MCF 10A (cell line): ENCODE measurements at places on chromosomes 2 and 18. TPM values are rescaled to one million over a fixed set of nuclear protein-coding genes. Genes with fewer than 3 reads are reported as not detected.

The MYO3B gene
- not detected in 2 replicates for total RNA-seq

The CD8B gene
- not detected in 2 replicates for total RNA-seq

The TEX44 gene
- total RNA-seq, result not detected in 2 replicates

DNA sequence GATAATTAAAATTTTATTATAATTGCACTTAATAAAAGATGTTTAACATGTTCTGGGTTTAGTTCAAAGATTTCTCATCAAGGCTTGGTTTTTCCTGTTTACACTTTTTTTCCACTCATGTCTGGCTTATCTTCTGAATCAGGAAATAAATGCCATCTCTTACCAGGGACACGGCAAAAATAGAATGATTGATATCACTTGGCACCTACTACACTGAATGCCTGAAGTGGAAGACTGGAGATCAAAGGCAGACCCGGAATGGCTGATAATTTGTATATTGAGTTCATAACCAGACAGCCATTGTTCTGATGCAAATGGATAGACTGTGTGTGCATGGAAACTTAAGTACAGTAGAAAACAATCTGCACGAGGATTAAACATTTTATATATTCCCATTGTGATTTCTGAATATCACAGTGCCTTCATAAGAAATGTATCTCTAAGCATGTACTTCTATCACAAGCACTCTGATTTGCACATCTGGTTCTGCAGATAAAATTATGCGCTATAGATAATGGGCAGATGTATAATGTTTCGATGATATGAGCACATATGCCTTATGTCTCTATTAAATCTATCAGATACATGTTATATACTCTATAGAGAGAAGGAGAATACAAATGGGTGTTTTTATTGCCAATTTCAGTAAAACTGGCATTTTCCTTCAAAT is 304.8 kb downstream of the RND3 start:
- no peak for DNase-seq

DNA sequence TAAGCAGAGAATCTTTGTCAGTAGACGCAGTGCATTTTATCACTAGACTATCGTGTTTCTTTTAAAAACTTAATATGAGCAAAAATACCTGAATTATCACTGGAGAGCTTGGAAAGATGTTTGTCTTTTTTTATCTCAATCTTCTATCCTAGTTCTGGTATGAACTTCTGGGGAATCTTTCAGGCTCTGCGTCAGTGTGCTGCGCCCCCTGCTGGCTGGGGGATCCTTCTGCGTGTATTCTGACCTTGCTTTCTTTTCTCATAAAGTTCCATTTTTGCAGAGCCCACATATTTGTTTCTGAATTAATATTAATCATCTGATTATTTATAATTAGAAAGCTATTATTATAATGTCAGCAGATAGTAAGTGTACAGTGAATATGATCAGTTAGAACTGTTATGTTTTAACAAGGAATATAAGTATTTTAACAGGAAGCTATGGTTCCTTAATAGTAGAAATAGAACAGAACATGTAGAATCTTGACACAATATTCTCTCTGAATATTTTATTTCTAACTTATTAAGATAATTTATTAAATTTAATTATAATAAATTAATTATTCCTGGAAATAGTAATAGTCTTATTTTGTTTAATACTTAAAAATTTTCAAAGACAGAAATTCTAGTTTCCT is 945.0 kb upstream of the CRIM1 start:
- peak; percentile 62 for DNase-seq

DNA sequence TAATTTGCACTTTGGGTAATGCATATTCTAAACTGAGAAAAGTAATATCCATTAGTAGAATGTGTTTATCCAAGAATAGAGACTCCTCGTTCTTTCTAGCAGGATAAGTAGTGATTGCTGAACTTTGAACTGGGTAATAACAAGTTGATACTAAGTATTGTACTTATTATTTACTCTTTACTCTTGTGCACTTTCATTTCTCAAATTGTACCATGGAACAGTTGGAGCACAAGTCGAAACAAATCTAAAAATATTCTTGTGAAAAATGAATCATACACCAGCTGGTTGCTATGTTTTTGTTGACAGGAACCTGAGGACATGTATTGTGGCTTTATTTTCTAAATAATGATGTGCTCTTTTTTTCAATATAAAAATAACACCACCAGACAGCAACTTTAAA is 111.9 kb downstream of the RGPD3 start:
- no peak for DNase-seq

DNA sequence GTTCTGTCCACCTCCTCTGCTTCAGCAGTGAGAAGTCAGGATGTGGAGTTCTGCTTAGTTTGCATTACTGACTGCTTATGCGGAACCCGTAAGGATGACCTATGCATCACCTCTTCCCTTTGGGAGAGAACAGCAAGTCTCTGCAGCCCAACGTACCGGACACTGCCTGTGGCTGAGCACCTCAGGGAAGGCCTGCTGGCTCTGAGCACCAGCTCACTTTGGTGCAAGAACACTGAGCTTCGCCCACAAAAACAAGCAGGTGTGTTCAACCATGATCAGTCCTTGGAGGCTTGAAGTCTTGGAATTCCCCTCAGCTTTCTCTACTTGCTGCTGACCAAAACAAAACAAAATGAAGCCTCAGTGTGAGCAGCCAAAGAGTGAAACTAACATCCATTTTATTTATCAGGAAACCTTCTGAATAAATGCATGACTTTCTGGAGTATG is 52.7 kb upstream of the NCK2 start:
- no peak for DNase-seq

DNA sequence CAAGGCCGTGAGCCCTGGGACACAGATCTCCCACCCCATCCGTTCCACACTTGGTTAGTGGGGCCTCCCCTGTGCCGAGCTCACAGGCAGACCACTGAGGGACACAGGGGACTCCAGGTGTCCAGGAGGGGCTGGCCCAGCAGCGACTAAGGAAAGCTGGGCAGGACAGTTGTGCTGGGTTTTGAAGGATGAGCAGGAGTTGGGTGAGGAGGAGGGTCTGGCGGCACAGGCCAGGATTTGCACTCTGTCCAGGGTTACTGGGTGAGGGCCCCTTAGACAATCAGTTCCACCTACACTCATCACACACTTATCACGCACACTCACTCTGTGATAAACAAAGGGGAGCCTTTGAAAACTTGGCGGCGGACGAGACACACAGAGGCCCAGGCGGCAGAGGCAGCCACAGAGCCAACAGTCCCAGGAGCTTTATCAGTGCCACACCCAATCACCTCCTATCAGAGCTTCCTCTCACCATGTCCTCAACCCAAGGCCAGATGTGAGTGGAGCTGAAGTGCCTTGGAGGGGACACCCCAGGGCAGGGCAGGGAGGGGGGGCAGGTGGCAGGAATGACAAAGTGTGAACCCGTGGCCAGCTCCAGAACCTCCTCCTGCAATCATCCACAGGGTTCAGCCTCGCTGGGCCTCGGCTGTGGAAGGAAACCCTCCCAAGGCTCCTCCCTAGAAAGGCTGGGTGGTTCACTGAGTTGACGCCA is 26.6 kb downstream of the BIN1 start:
- DNase-seq, result peak; percentile 33

DNA sequence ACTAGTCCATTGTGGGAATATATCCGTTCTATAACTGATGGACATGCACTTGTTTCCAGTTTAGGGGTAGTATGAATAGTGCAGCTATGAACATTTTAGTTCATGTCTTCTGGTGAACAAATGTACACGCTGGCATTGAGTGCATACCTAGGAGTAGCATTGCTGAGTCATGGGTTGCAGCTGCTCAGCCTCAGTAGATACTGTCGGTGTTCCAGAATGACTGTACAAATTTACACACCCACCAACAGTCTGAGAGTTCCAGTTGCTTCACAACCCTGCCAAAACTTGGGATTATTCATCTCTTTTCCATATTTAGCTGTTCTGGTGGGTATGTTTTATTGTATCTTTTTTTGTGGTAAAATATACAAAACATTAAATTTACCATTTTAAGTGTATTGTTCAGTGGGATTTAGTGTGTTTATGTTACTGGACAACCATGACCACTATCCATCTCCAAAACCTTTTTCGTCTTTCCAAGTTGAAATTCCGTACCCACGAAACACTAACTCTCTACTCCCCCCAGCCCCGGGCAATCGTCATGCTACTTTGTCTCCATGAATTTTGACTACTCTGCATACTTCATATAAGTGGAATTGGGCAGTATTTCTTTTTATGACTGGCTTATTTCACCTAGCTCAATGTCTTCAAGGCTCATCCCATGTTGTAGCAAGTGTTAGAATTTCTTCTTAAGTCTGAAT is 281.0 kb downstream of the PRKCE start:
- DNase-seq, result peak; percentile 55

- DNase-seq, result peak; percentile 33
Measured at GRCh38 chr18:50111398-50111797, 83.5 kb downstream of the MYO5B start.

GRCh38 chr18:78408623-78409022 is 571.0 kb upstream of the SALL3 start:
- DNase-seq, result no peak

GRCh38 chr18:76392349-76392748 is 102.7 kb downstream of the ZNF516 start:
- DNase-seq, result no peak

DNA sequence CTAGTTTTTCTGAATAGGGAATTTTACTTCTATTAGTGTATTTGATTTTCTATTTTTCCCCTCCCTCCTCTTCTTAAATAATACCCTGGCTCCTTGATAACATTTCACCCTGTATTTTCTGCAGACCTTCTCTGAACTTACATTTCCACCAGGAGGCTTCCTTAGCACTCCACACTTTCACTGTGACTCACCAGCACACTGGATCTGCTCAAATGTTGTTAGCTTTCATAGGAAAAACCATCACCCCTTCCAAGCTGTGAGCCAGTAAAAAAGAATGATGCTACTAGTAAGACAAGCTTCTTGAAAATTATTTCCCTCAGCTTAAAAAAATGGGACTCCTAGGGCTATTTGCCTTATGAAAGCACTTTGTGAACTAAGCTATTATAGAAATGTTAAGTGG is 16.1 kb downstream of the SUPT7L start:
- DNase-seq, result no peak

DNA sequence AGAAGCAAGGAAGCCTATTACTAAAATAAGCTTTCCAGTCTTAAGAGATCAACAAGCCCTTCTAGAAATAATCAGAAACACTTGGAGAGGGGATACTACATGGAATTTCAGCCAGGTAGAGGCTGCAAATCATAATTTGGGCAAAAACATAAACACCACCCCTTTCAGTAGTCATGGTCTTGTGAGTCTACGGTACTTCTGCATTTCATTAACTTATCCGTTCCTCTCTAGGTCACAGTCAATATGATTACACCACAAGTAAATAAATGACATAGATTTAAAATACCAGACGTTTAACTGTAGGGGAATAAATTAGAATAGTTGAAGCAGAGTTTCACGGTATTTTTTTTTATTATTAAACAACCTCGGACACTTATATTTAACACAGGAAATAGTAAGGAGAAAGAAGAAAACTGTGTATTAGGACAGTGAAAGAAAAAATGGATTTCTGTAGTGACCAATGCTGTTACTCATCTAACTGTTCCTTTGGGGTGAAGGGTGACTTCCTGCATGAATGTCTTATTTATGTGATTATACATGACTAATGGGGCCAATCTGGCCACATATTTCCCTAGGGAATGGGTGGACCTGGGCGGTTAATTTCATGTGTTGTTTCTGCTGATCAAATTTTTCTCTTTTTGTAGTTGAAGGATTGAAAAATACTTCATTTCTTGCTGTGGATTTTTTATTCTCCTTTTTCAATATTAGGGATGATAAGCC is 456.6 kb upstream of the UBE2E3 start:
- peak; percentile 61 for DNase-seq

GRCh38 chr2:202339071-202339870 is 36.9 kb upstream of the BMPR2 start:
- peak; percentile 79 for DNase-seq

DNA sequence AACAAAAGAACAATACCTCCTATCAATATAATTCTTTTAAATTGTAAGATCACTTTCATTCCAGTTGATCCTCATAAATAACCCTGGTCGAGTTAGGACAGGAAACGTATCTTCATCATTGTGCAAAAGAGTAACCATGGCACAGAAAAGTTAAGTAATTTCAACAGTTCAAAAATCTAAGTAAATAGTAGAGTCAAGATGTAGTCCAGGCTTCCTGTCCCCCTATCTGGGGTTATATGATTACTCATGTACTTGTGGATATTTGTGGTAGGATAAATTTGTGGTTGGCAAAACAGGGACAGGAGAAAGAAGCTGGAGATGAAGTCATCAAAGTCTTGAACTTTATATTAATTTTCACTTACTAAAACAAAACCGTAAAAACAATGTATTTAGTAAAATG is 772.6 kb downstream of the TSN start:
- no peak for DNase-seq
